Left lung (tissue), 14 donors: ENCODE measurements at places on chromosomes 6 and 20. TPM values are rescaled to one million over a fixed set of nuclear protein-coding genes. Genes with fewer than 3 reads are reported as not detected.

- DNase-seq: no peak
Measured at GRCh38 chr6:158920311-158920905, 79.6 kb downstream of the RSPH3 start.

GRCh38 chr6:98808541-98809210, 25.7 kb upstream of the POU3F2 start:
- DNase-seq: no peak

DNA sequence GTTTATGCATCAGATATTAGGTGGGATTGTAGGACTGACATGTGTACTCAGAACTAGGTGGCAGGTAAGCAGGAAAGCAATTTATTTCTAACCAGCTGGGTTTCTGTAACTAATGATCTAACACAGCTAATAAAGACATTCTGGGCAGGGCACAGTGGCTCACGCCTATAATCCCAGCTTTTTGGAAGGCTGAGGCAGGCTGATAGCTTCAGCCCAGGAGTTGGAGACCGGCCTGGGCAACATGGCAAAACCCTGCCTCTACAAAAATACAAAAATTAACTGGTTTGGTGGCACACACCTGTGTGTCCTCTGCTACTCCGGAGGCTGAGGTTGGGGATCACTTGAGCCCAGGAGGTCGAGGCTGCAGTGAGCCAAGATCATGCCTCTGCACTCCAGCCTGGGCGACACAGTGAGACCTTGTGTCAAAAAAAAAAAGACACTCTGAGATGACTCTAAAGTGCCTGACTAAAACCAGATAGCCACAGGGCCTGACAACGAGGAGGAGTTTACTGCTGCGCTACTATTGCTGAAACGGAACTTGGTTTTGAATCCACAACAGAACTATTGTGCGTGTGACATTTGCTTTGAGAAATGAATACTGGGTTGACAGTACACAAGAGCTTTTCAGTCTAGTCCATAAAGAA, 29.2 kb upstream of the CEP85L start:
- no peak for DNase-seq

DNA sequence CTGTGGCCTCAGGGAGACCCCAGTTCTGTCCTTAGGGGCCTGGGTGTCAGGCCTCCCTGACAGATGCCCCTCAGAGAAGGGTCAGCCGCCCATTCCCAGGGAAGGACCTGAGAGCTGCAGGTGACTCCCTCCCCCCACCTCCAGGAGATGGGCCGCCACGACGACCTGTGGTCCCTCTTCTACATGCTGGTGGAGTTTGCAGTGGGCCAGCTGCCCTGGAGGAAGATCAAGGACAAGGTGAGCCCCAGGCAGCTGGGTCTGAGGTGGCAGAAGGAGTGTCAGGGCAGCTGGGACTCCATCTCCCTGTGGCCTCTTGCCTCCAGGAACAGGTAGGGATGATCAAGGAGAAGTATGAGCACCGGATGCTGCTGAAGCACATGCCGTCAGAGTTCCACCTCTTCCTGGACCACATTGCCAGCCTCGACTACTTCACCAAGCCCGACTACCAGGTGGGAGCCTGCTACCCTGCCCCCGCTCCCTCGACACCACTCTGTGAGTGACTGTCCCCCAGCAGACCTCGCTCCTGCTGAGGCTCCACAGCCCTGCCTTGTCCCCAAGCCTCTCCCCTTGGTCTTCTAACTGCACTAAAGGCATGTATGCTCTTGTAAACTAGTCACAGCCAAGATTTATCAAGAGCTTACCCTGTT, 12.2 kb downstream of the TTBK1 start:
- no peak for DNase-seq

DNA sequence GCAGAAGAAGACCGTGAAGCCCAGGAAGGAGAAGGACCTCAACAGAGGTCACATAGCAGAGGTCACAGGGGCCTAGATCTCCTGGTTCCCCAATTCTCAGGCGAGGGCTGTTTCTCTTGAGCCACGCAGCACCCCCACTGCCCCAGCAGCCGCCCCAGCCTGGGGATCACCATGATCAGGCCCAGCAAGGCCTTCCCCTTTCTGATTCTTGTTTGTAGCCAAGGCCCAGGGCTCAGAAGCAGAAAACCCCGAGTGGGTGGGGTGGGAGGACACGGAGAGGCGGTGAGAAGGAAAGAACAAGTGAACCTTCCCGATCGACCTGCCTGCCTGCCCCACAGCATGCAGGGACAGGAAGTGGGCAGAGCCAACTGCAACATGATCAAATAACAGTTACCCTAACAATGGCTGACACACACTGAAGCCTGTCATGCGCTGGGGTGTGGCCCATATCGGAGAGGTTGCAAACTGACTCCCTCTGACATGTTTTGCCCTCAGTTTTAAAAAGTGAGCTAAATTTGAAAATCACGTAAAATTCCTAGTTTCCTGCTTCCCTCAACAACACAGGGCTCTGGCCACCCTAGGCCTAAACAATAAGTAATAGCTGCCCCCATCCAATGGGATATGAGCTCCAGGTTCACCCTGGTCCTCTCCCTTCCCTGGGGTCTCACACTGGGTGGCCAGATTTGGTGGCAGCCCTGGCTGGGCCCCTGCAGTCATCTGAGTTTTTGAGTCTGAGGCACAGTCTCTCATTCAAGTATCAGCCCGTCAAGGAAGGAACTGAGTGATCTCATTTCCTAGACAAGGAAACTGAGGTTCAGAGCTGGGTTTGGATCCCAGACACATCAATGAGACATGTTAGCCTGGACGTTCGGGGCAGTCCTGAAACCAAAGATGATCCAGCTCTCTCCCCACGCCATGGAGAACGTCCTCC, 6.5 kb downstream of the PEDS1 start:
- peak; percentile 64 for DNase-seq

DNA sequence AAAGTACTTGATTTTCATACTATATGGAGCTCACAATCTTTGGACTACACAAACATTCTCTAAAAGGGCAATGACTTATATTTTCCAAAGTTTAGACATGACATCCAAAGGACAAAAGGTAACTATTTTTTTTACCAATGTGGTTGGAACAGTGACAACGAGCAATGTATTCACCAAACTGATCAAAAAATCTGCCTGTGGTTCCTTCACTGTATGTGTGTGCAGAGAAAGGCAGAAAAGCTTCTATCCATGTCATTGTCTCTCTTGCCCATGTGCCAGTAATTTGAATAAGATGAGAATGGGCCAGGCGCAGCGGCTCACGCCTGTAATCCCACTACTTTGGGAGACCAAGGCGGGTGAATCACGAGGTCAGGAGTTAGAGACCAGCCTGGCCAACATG, 25.5 kb downstream of the MCUR1 start:
- DNase-seq: no peak

DNA sequence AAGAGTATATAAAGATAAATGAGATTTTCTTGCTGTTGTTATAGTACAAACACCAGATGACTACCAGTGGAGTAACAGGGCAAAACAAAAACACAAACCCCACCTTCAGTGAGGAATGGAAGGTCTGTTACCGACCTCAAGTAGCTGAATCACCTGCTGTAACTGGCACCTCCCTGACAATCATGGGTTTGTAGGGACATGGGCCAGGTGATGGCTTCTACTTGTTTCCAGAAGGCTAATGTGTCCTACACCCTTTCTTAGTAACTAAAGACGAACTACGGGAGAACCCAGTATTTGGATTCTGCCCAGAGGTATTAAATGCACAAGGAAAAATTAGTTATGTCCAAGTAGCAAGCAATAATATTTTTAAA, 26.8 kb downstream of the SNX5 start:
- DNase-seq: no peak

GRCh38 chr20:48468571-48468970, 359.2 kb downstream of the PREX1 start:
- no peak for DNase-seq

Gene LIN28B
- 0.40 TPM for polyA plus RNA-seq

Gene CYP21A2
- polyA plus RNA-seq: 0.77 TPM

Gene SMLR1
- polyA plus RNA-seq: 0.23 TPM

Gene CLDN20
- 2.9 TPM for polyA plus RNA-seq

Gene KLHDC3
- polyA plus RNA-seq: 95.9 TPM

Gene SMIM13
- 16.0 TPM for polyA plus RNA-seq

Gene SLC4A11
- polyA plus RNA-seq: 0.44 TPM
